ENCODE measurements at places on chromosomes 7 and 10. TPM values are rescaled to one million over a fixed set of nuclear protein-coding genes. Genes with fewer than 3 reads are reported as not detected.

MAGI2 gene
- total RNA-seq: 0.40 TPM

SPDYE3 gene
- total RNA-seq: not detected

C10orf67 gene
- 0.17 TPM for total RNA-seq

MYL10 gene
- total RNA-seq: not detected

PRSS37 gene
- total RNA-seq: not detected

STEAP1 gene
- total RNA-seq: 15.9 TPM

TSPAN33 gene
- 6.5 TPM for total RNA-seq

IQCE gene
- 12.8 TPM for total RNA-seq

NPC1L1 gene
- 0.11 TPM for total RNA-seq

CYP2C19 gene
- not detected for total RNA-seq

VGF gene
- 12.8 TPM for total RNA-seq

CYP26A1 gene
- 3.0 TPM for total RNA-seq
